A673 (cell line): ENCODE measurements at places on chromosomes 3 and 15. TPM values are rescaled to one million over a fixed set of nuclear protein-coding genes. Genes with fewer than 3 reads are reported as not detected.

- H3K27me3 ChIP-seq, result no peaks in the 10 kb centered on the region
- peak; percentile 37 for DNase-seq
- no peaks in the 10 kb centered on the region for H3K36me3 ChIP-seq
These were observed 161.3 kb upstream of the TLE3 start for GRCh38 chr15:70259028-70259424.

- H3K36me3 ChIP-seq, result no peaks in the 10 kb centered on the region
- H3K27ac ChIP-seq, result no peak overlapping the region
- no peaks in the 10 kb centered on the region for H3K27me3 ChIP-seq
- peaks cover 11% of the 10 kb centered on the region for H3K4me1 ChIP-seq
These were observed 137.9 kb downstream of the CBLB start for GRCh38 chr3:105730801-105731354.

DNA sequence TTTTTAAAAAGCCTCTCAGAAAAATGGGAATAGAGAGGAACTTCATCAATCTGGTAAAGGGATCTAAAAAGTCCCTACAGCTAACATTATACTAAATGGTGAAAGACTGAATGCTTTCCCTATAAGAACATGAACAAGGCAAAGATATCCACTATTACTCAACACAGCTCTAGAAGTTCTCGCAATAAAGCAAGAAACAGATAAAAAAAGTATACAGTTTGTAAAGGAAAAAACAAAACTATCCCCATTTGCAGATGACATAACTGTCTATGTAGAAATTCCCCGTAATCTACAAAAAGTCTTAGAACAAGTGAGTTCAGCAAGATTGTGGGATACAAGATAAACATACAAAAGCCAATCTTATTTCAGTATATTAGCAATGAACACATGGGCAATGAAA is 15.4 kb downstream of the EDC3 start:
- H3K27ac ChIP-seq, result no peak overlapping the region
- H3K4me1 ChIP-seq, result no peaks in the 10 kb centered on the region
- no peak overlapping the region for H3K4me3 ChIP-seq

DNA sequence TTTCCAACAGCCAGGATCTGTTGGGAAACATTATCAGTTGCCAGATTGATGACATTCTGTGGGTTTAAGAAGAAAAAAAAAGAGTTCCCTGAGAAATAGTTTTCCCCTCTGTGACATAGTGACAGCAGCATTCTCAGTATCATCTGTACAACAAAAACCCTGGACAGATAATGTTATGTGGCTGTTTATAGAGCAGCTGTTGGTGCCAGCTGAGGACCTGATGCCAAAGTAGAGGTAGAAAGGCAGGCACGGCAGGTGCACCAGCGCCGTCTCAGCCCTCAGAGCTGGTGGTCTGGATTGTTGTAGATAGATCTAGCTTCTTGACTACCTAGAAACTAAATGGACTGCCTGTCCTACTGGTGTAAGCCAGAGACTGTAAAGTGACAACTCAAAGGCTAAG is 56.2 kb upstream of the FILIP1L start:
- H3K4me3 ChIP-seq, result no peak overlapping the region
- DNase-seq, result no peak
- no peak overlapping the region for H3K27ac ChIP-seq
- H3K4me1 ChIP-seq, result peaks cover 7% of the 10 kb centered on the region
- H3K36me3 ChIP-seq, result no peaks in the 10 kb centered on the region

GRCh38 chr15:40929660-40930429 is 705 bp downstream of the DLL4 start:
- peaks cover 52% of the 10 kb centered on the region for H3K4me1 ChIP-seq
- H3K36me3 ChIP-seq, result no peaks in the 10 kb centered on the region
- H3K27me3 ChIP-seq, result peaks cover 65% of the 10 kb centered on the region
- DNase-seq, result no peak
- no peak overlapping the region for H3K27ac ChIP-seq

DNA sequence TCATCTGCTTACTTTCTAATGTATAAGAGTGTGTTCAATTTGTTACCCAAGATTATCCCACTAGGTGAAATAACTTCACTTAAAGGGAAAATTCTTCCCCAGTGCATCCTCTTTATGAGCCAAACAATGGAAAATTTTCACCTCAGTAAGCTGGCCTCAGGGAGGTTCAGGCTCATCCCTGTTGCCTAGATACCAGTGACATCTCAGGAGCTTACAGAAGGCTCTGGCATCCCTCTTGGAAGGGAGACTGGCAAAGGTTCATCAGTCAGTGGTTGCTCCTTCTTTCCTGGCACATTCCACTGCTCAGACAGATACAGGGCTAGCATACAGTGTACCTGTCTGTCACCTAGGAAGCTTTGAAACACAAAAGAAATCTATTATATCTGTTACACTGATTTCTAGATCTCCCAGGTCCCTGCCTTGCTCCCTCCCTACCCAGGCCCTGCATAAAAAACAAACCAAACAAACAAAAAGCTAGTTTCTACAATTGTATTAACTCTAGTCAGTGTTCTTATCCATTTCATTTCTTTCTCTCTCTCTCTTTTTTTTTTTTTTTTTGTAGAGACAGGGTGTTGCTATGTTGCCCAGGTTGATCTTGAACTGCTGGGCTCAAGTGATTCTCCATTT is 1.7 kb downstream of the IP6K2 start:
- H3K4me1 ChIP-seq, result peaks cover 5% of the 10 kb centered on the region
- no peak for DNase-seq
- peaks cover 14% of the 10 kb centered on the region for H3K36me3 ChIP-seq

- no peak overlapping the region for H3K4me3 ChIP-seq
- H3K27ac ChIP-seq, result no peak overlapping the region
- no peaks in the 10 kb centered on the region for H3K27me3 ChIP-seq
- H3K4me1 ChIP-seq, result no peaks in the 10 kb centered on the region
- no peaks in the 10 kb centered on the region for H3K36me3 ChIP-seq
These were observed 100.9 kb upstream of the CDIN1 start for GRCh38 chr15:36478561-36478960.

DNA sequence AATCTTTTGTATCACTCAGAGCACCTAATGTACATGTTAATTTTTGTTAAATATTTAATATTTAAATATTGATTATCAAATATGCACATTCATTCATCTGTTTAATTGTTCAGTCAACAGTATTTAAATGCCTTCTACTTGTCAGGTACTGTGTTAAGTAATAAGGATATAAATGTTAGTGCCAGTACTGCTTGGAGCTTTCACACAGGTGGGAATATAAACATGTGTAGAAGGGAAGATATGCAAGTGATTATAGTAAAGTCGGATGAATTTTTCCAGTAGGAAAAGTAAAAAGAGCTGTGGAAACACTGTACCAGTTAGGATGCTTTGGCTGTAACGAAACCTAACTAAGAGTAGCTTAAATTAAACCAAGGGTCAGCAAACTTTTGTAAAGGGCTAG is 95.4 kb downstream of the RSRC1 start:
- H3K27me3 ChIP-seq, result no peaks in the 10 kb centered on the region
- H3K4me3 ChIP-seq, result no peak overlapping the region
- H3K4me1 ChIP-seq, result no peaks in the 10 kb centered on the region
- H3K27ac ChIP-seq, result no peak overlapping the region

DNA sequence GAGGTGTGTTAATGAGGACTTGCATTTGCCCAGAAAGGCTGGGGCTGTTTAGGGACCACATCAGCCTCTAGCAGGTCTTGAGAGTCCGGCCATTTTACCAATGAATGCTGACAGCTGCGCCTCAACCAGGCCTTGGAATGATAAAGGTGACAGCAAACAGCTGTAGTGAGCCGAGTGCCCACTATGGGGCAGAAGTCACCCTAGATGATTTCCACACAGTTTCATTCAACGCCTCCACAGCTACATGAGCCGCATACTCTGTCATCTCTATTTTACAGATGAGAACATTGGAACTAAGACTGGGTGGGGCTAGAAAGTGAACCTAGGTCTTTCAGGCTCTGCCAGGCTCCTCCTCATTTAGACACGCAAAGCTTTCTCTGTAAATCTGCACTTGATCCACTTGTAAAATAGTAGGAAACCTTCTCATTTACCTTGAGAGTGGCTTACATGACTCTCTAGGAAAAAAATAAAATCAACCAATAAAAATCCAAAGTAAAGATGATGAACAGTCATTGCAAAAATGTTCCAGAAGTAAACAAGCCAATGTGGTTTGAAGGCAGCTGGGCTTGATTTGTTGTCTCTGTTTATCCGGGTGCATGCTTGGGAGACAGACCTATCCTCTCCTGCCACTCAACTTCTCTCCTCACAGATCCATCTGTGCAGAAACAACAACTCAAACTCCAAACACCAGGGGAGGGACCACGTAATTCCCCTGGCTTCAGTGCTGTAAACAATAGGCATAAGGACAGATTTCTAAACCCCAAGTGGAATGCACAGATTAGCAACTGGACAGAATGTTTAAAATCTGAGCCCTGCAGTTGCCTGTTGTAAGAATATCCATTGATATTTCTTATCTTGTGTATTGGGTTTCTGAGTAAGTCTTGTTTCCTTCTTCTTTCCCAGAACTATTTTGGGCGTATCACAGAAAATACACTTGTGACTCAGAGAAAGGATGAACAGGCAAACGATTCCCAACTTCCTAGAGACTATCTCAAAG is 31.5 kb upstream of the LDHAL6B start:
- no peak overlapping the region for H3K4me3 ChIP-seq
- H3K36me3 ChIP-seq, result no peaks in the 10 kb centered on the region
- H3K4me1 ChIP-seq, result no peaks in the 10 kb centered on the region
- H3K27me3 ChIP-seq, result no peaks in the 10 kb centered on the region
- DNase-seq, result peak; percentile 70

CCR1 gene
- total RNA-seq, result not detected in 2 replicates

DNA sequence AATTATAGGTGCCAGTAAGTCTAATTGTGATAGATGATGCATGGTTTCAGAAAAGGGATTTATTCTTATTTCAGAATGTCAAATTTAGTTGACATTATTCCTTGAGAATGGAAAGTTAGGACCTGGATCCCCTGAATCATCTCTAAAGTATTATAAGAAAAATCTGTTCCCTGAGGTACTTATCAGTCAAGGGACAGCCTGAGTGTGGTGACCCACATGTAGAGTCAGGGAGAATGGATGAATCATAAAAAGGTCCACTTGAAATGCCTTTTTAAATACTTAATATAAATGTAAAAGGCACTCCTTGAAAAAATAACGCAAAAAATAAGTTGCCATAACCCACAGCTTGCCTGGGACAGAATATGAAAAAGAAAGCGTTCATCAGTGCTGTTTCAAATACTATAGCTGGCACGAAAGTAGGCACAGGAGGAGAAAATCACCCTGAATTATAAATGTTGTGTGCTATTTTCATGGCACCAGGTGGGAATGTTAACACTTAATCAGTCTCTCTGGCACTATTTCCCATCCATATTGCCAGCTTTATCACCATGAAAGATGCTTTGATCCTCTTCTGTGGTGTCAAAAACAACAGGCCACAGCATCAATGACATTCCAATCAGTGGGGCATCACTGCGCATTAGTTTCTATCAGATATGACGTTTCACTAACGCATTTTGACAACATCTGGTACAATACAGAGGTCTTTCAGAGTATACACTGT is 208.5 kb downstream of the EPHA3 start:
- no peaks in the 10 kb centered on the region for H3K36me3 ChIP-seq
- H3K4me1 ChIP-seq, result peaks cover 4% of the 10 kb centered on the region
- H3K27ac ChIP-seq, result no peak overlapping the region
- no peaks in the 10 kb centered on the region for H3K27me3 ChIP-seq

DNA sequence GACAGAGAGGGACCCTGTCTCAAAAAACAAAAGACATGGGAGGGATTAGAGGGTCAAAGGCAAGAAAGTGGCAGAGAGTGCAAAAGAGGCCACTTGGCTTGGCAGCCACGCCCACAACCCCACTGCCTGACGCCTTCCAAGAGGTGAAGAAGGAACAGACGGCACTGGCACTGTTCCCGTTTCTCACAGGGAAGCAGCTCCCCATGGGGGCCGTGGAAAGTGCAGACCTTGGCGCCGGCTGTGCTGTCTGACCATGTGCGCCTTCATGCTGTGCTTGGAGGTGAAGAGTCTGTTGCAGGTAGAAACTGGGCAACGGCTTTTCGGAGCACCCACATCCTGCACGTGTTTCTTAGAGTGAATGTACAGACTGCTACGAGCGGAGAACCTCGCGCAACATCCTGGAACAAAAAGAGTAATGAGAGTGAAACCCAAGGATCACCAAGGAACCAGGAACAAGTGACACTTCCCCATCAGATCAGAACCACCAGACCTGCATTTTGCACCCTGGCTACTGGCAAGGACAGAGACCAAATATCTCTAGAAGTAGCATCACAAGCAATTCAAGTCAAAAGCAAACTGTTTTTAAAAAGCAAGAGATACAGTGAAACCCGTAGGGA is 9.7 kb downstream of the ZXDC start:
- H3K4me3 ChIP-seq, result no peak overlapping the region
- H3K27me3 ChIP-seq, result no peaks in the 10 kb centered on the region
- no peak for DNase-seq
- no peaks in the 10 kb centered on the region for H3K4me1 ChIP-seq
- H3K27ac ChIP-seq, result no peak overlapping the region
- H3K36me3 ChIP-seq, result peaks cover 100% of the 10 kb centered on the region
